Stimulated activated CD8-positive, alpha-beta memory T cell treated with anti-CD3 and anti-CD28 coated beads, Interleukin-4, amount 100 ng/mL, for 48 hours (primary cell): ENCODE measurements at places on chromosomes 2 and 18.

GRCh38 chr2:236517251-236518031 is 52.2 kb upstream of the ACKR3 start:
- DNase-seq, result no peak

DNA sequence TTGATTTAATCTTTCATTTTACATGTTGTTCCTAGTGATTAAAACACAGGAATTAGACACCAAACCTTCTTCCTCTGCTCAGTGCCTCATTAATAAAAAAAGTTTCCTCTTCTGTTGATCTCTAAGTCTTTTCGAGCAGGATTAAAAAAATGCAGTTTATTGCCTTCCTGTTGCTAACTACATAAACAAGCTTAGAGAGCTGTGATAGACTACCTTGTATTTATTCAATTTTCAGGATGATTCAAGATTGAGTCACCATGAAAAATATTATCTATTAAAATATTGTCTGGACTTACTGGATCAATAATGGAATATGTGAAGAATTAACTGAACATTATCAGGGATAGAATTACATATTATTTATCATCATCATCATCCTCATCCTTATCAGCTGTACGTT is 1089.6 kb upstream of the CNTNAP5 start:
- no peak for DNase-seq

- DNase-seq, result no peak
Observed at GRCh38 chr2:215601990-215602721, 166.3 kb upstream of the FN1 start.

DNA sequence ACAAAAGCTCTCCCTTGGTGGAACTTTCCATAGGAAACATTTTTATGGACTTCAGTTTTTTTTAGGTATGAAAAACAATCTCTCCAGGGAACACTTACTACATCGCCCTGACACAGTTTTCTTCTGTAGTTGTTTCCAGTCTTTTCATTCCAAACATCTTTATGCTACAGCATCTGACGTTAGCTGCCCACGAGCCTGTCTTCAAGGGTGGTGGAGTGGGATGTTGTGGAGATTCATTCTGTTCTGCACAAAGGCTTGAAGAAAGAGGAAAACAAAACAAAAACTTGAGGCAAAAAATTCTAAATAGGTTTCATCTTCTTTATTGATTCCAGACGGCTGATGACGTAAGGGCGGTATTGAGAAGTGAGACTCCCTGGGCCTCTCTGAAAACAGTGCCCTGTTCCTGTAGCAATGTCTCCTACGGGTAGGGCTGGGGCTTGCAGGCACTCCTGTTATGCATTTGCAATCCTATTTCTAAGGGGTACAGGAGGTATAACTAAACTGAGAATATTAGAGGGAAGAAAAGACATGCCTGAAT is 375.0 kb downstream of the RNF144A start:
- DNase-seq, result no peak

GRCh38 chr2:213627054-213627710 is 342.9 kb downstream of the SPAG16 start:
- no peak for DNase-seq
